Cardiac atrium fibroblast (primary cell): ENCODE measurements at places on chromosomes 13 and 19. TPM values are rescaled to one million over a fixed set of nuclear protein-coding genes. Genes with fewer than 3 reads are reported as not detected.

KL gene
- total RNA-seq: not detected in 2 replicates

ZNF729 gene
- not detected in 2 replicates for total RNA-seq

ZNF135 gene
- 2.7 and 2.9 TPM in 2 replicates for total RNA-seq

BRCA2 gene
- total RNA-seq: 2.1 and 6.1 TPM in 2 replicates

FGF14 gene
- not detected in 2 replicates for total RNA-seq

CEACAM20 gene
- not detected in 2 replicates for total RNA-seq

IGFL1 gene
- not detected in 2 replicates for total RNA-seq

IL12RB1 gene
- total RNA-seq: 0.16 TPM in 1 of 2 replicates, not detected in the other

IFNL1 gene
- total RNA-seq: not detected in 2 replicates

ZNF415 gene
- 1.5 and 4.3 TPM in 2 replicates for total RNA-seq
